Omental fat pad (tissue), 4 donors: ENCODE measurements at places on chromosomes 16 and 17.

DNA sequence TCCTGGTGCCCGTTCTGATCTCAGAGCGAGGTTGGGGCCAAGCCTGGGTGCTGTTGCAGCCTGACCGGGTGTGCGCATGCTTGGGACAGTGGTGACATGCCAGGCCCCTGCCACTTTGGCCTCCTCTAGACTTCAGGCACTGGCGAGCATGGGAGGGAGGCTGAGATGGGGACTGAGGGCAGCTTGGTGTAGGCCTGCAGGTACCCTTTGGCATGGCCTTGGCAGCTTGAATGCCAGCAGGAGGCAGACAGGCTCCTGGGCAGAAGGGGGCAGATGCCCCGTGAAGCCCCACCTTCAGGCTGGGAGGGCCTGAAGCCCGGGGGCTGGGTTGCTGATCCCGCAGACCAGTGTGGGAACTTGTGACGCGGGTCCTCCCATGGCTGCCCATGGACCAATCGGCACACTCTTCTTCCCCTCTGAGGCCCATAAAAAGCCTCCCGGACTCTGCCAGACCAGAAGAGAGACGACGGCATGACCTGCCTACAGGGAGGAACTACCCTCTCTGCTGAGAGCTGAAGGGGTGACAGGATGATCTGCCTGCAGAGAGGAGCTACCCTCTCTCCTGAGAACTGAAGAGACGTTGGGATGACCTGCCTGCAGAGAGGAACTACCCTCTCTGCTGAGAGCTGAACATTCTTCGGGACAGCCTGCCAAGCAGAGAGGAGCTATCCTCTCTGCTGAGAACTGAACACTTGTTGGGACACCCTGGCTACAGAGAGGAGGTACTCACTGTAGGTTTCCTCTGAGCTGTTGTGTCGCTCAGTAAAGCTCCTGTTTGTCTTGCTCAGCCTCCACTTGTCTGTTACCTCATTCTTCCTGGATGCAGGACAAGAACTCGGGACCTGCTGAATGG lies 17.5 kb downstream of the RHOT1 start:
- DNase-seq: no peak

DNA sequence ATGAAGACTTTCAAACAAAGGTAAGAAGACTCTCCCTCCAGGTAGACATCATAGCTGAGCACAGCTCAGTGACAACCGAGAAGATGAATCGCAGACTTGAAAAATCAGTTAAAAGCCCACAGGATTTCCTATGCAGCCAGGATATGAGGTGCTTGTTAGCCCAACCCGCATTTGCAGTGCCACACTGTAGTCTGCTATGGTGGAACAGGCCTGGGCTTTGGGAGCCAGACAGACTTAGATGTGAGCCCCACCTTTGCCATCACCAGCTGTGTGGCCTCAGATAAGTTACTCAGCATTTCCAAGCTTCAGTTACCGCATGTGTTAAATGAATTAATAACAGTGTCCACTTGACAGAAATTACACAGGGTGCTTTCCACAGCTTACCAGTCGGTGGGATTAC lies 204.4 kb upstream of the HS3ST3A1 start:
- no peak for DNase-seq

DNA sequence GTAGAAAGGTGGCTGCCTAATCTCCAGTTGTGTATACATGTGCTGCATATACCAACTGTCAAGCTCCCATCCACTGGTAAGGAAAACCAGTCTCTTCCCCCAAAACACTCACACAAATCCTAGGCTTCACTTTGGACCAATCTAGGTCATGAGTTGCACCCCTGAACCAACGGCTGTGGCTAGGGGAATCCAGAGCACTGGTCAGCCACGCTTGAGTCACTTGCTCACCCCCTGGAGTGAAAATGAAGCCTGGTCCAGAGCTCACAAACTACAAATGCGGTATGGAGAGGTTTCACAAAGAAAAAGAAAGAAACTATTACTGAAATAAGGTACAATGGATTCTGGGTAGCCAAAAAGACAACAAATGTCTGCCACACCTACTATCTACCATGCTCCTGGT lies 66.1 kb upstream of the NLK start:
- no peak for DNase-seq

- no peak for DNase-seq
Measured at GRCh38 chr16:75039941-75040340, 41.1 kb downstream of the ZNRF1 start.

- peak; percentile 32 for DNase-seq
Measured at GRCh38 chr17:81665205-81666091, 957 bp downstream of the OXLD1 start.

DNA sequence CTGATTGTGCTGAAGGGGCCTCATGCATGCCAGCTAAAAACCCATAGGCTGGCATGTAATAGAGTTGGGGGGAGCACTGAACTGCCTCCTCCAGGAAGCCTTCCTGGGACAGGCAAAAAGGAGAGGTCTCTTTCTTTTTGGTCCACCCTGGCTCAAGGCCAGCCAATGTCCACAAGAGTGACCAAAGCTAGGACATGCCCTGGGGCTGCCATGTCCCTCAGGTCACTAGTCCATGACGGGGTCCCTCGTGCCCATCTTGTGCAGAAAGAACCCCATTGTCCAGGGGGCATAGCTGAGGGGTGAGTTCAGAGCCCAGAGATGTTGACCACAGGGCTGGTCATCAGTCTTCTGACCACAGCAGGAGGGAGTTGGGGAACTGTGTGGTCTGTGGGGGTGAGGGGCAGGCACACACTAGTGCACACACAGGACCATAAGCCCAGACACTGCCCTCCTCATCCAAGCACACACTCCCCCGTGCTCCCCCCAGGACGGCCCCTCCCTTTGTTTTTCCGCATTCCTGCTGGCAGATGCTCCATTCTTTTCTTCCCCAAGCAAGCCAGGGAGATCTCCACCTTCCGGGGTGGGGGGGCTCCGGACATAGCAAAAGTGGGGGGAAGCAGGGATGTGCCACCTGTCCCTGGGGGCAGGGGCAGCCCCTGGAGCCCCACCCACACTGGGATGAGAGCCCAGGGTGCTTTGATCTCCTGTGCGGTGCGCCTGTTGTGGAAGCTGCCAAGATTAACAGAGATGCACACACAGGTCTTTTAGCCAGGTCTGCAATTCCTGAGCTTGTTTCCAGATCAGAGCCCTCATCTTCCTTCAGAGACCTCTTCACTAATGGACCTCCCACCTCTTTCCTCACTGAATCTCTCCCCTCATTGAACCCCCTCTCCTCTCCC lies 25.2 kb upstream of the PHB1 start:
- no peak for DNase-seq
